ENCODE measurements at places on chromosomes 12 and 14.
A peak's percentile ranks its signal among the peaks of the same experiment; 100 is the strongest.

DNA sequence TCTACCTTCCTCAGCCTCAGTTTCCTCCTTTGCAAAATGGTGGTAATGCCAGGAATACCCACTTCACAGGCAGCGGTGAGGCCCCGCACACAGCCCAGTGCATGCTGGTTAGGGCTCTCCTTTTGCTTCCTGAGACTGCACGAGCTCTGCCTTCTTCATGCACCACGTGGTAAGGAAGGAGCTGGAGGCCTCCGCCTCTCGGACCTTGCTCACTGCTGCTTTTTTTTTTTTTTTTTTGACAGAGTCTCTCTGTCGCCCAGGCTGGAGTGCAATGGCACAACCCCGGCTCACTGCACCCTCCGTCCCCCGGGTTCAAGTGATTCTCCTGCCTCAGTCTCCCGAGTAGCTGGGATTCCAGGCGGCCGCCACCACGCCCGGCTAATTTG, 18.1 kb downstream of the TAMALIN start:
- DNase-seq: no peak

- DNase-seq: no peak
These were observed 43.1 kb upstream of the GPHB5 start for GRCh38 chr14:63361790-63362189.

DNA sequence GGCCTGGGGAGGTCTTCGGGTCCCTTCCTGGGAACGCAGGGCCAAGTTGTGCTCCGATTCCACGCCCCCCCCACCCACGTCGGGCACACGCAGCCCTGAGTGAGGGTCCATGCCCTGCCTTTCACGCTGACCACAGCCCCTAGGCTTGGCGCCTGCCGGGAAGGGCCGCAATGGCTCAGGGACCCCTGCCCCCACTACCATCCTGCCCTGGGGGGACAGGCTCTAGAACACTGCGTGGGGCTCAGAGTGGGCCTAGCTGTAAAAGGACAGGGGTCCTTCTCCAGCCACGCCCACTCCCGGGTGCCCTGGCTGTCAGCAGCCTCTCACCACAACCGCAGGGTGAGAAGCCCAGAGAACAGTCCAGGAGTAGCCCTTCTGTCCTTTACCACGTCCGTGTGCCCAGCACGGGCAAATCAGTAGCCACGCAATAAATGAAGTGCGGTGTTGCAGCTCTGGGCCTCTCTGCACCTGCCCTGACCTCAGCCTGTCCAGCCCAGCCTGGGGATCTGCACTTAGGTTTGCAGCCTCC, 9.4 kb upstream of the GPR68 start:
- no peak for DNase-seq

DNA sequence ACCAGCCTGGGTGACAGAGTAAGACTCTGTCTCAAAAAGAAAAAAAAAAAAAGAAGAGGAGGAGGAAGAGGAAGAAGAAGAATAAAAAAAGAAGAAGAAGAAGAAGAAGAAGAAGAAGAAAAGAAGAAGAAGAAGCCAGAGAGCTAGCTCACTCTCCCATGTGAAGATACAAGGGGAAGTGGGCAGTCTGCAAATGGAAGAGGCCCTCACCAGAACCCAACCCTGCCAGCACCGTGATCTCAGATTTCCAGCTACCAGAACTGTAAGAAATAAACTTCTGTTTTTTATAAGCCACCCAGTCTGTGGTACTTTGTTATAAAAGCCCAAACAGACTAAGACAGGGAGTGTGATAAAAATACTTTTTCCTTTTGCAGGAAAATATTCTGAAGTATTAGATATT, 130.7 kb downstream of the ETNK1 start:
- DNase-seq: no peak

- peak; percentile 58 for DNase-seq
These were observed 54.5 kb upstream of the MAX start for GRCh38 chr14:65156568-65157366.

DNA sequence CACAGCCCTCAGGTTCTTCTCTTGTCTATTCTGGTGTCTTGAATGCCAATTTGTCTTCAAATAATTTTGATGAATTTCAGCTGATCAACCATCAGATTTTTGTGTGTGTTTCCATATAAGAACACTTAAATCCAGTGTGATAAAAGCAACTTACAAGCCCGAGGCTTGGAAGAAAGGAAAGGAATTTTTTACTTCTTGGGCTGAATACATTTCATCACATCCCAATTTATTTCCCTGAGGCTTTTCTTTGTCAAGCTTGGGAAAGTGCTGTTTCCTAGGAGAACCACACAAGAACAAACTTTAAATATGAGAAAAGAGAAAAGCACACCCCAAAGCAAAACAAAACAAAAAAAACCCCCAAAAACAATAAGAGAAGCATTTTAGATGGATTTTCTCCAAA, 26.6 kb downstream of the GPRC5D start:
- DNase-seq: no peak

- no peak for DNase-seq
These were observed 159.1 kb downstream of the SAMD4A start for GRCh38 chr14:54725998-54726397.

DNA sequence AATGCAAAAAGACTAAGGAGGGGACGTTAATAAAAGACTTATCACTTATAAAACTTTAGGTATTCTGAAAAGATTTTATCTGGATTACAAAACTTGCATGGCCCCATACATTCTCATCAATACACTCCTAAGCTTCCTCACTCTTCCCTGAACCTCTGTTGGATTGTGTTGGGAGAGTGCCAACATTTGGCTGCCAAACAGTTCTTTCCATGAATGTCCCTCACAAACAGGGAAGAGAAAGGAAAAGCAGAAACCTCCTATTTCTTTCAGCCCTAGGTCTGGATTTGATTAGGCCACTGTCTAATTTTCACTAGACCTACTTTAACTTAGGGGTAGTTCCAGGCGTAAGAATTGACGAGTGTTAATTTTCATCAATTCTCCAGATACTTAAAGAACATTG, 11.7 kb downstream of the PTHLH start:
- DNase-seq: no peak

DNA sequence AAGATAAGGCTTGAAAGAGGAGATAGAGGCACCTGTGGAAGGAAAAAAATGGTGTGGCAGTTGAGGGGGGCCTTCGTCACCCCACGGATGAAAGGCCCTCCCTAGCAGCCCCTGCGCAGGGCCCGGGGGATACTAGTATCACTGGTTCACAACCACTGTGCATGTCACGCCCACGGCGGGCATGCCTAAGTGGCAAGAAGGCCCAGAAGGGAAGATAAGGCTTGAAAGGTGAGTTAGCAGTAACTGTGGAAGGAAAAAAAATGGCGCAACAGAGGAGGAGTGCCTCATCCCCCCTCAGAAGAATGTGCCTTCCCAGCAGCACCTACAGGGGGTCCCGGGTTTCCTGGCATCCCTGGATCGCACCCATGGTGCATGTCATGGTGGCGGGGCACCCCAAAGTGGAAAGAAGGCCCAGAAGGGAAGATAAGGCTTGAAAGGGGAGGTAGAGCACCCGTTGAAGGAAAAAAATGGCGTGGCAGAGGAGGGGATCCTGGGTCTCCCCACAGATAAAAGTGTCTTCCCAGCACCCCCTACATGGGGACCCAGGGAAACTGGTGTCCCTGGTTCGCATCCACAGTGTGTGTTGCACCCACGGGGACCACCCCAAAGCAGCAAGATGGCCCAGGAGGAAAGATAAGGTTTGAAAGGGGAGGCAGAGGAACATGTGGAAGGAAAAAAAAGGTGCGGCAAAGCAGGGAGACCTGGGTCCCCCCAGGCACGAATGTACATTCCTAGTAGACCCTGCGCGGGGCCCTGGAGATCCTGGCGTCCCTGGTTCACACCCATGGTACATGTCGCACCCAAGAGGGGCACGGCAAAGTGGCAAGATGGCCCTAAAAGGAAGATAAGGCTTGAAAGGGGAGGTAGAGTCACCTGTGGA, 279.2 kb downstream of the ALG10 start:
- DNase-seq: no peak

GRCh38 chr14:24780281-24780680, 146.3 kb upstream of the GZMB start:
- DNase-seq: no peak

DNA sequence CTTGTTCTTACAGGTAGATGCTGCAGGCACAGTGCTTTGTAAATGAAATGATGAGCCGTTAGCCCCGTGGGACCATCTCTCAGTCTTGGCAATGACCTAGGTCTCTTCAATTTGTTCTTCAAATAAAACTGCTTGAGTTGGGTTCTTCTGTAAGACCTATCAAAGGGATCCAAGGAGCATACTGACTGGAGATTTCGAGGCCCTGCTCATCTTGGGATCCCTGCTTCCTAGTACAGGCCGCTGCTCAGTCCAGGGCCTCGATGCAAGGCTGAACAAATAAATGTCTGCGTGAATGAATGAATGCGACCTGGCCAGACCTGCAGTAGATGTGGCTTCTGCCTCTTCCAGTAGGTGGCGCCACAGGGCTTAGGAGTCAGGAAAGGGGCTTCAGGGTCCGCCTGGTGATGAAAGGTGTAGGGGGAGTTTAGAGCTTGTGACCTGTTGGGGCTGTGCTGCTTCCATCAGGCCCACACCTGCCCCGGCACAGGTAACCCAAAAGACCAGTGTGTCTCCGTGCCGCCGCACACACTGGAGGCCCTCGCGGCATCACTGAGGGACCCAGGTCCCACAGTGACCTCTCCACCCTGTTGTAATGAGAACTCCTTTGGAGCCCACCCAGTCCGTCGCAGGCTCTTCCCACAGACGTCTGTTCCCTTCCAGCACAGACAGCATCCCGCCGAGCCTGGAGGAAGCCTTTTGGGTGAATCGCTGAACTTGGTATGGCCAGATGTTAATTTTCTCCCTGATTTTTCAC, 4.4 kb downstream of the CACNA1C start:
- peak; percentile 62 for DNase-seq

DNA sequence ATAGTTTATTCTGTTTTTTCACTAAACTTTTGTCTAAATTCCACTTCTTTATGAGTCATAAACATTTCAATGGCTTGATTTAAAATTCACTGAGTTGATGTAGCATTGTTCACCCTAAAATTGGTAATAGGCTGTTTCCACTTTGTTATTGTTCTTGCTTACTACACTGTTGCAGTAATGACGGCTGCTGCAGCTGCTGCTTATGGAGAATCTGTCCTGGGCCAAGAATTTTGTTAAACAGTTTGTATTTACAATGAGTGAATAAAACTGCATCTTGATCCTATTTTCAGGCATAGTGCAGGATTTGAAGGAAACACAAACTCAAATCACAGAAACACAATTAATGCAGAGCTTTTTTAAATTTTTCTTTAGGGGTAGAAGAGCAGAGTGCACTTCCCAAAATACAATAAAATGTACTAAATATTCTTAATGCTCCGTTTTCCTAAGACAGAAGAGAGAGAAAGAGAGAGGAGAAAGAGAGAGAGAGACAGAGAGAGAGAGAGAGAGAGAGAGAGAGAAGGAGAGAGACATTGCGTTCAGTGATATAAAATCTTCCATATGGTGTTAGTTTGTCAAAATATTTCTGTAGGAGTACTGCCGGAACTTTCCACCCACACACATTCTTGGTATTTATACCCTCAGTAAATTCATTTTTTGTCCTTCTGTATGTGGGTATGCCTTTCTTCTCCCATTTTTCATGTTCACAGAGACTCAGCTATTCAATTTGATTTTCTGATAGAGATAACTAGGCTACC, 266.4 kb downstream of the LRFN5 start:
- no peak for DNase-seq

- DNase-seq: no peak
These were observed 80.2 kb downstream of the TMTC1 start for GRCh38 chr12:29703528-29703927.

DNA sequence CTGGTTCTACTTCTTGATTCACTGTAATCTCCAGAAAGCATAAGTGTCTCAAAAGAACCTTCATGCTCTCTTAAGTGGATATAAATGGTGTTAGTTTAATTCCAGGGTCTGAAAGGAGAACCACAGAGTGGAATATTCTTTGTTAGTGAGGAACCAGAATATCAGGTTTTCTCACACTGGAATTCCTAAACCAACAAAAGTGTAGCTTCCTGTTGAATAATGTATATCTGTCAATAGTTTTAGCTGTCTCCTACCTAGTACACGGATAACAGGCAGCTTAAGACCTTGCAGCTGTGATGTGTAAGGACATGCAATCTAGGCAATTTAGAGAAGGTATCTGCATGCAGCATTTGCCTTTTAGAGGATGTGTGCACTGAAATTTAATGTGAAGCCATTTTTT, 24.0 kb downstream of the LRIG3 start:
- DNase-seq: no peak

DNA sequence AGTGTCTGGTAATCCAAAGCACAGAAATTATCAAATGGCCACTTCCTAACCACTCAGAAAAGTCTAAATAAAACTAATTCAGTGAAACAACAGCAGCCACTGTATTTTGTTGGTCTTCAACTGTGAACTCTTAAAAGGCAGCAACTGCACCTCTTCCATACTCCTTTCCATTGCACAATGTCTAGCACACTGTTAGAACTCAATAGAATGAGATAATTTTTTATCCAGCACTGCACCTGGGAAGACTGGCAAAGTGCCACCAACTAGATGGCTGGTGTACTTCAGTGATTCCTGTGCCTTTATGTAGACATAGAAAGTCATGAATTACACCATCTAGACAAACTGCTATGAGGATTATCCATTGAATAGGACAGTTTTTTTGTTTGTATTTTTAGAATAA, 26.2 kb downstream of the LGR5 start:
- no peak for DNase-seq

DNA sequence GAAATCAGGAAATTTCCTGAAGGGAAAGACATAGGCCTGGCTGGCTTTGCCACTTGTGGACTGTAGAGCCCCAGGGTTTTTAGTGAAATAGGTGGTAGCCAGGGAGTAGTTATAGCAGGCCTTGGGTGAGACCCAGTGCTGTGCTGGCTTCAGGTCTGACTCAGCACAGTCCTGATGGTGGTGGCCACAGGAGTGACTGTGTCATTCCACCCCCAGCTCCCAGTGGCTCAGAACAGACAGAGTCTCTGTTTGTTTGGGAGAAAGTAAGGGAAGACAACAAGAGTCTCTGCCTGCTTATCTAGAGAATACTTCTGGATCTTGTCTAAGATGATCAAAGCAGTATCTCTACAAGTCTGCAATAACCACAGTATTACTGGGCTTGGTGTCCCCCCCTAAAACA, 27.5 kb upstream of the OR6J1 start:
- DNase-seq: no peak

DNA sequence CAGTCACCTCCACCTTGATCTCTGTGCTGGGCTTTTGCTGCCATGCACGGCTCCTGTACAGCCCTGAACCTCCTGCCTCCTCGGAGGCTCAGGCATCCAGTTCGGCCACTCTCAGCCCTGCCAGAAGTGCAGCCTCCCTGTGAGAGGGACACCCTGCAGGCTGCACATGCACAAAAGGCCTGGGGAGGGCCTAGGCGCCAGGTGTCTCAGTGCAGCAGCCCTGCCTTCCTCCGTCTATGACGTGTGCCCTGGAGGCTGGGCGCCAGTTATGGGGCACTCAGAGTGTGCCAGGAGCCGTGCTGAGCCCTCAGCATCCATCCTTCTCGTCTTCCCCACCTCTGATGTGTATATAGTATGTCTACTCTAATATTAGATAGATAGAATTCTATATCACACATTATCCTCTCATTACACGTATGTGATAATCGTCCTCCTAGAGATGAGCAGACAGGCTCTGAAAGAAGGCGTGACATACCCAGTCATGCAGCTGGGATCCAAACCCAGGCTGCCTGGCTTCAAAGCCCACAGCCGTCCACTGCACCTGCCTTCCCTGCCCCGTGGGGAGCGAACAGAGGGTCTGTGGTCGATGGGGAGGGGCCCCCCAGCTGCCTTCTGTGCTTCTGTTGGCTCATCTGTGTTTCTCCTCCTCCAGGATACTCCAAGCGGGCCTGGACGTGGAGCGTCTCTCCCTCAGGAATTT, 101.1 kb downstream of the B4GALNT3 start:
- DNase-seq: no peak
